Ovary (tissue), 10 donors: ENCODE measurements at places on chromosomes 5 and 9. TPM values are rescaled to one million over a fixed set of nuclear protein-coding genes. Genes with fewer than 3 reads are reported as not detected.

GRCh38 chr9:125994066-125994943 is 247.1 kb downstream of the PBX3 start:
- no peaks in the 10 kb centered on the region for H3K4me1 ChIP-seq
- no peaks in the 10 kb centered on the region for H3K27me3 ChIP-seq
- H3K27ac ChIP-seq = no peak overlapping the region
- no peak for DNase-seq

DNA sequence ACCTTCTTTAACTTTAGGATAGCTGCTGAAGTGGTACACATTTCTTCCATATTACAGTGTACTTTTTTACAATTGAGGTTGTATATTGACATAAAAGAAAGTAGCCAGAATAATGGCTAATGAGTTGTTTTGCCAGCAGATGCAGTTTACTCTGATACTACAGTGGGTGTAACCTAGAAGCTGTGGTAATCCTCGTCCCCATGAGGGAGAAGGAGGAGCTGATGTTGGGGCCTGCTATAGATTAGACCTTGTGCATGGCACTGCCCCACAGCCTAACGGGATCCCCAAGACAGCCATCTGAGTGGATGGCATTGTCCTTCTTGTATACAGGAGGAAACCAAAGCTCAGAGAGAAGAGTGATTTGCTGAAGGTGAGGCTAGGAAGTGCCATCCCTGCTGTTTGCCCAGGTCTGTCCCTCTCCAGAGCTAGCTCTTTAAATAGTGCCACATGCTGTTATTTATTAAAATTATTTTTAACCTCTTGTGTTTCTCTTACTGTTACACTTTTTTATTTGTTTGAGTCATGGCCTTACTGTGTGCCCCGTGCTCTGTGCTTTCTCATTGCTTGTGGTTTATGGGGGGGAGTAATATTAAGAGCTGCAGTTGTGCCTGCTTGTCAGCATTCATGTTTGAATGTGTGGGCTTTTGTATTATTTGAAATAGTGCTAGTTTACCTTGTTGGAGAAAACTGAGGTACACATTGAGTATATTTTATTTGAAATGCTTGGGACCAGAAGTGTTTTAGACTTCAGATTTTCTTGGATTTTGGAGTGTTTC is 65.3 kb downstream of the ICE1 start:
- no peak overlapping the region for H3K27ac ChIP-seq
- DNase-seq = no peak
- H3K4me3 ChIP-seq = no peak overlapping the region
- H3K27me3 ChIP-seq = no peaks in the 10 kb centered on the region
- H3K36me3 ChIP-seq = no peaks in the 10 kb centered on the region

GRCh38 chr5:83026930-83027687 is 50.1 kb downstream of the TMEM167A start:
- H3K4me1 ChIP-seq = no peaks in the 10 kb centered on the region
- no peak overlapping the region for H3K4me3 ChIP-seq
- no peaks in the 10 kb centered on the region for H3K27me3 ChIP-seq
- DNase-seq = no peak

- no peak for DNase-seq
- no peak overlapping the region for H3K4me3 ChIP-seq
- peaks cover 5% of the 10 kb centered on the region for H3K4me1 ChIP-seq
- H3K27ac ChIP-seq = no peak overlapping the region
- H3K36me3 ChIP-seq = no peaks in the 10 kb centered on the region
Observed at GRCh38 chr9:109972026-109972882, 192.3 kb downstream of the PALM2AKAP2 start.

DNA sequence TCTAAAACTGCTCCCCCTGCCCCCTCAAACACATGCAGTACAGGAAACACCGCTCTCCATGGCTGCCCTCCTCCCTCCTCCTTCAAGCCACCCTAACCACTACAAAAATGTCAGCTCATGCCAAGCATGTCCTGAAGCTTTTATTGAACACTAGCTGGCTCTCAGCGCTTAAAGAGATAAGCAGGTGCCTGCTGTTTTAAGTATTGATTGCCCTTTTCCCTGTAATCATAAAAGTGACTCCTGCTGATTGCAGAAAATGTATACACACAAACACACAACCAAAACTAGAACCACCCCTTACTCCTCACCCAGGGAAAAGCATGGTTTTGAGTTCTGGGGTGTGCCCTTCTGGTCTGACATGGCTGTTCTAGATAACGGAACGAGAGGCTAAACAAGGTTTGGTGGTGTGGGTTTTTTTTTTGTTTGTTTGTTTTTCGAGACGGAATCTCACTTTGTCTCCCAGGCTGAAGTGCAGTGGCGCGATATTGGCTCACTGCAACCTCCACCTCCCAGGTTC is 3.7 kb upstream of the UCK1 start:
- H3K36me3 ChIP-seq = no peaks in the 10 kb centered on the region
- peaks cover 7% of the 10 kb centered on the region for H3K4me1 ChIP-seq
- no peak overlapping the region for H3K27ac ChIP-seq

- H3K4me3 ChIP-seq = no peak overlapping the region
- H3K4me1 ChIP-seq = no peaks in the 10 kb centered on the region
- H3K27ac ChIP-seq = no peak overlapping the region
Observed at GRCh38 chr9:71250581-71250980, 129.2 kb upstream of the TRPM3 start.

DNA sequence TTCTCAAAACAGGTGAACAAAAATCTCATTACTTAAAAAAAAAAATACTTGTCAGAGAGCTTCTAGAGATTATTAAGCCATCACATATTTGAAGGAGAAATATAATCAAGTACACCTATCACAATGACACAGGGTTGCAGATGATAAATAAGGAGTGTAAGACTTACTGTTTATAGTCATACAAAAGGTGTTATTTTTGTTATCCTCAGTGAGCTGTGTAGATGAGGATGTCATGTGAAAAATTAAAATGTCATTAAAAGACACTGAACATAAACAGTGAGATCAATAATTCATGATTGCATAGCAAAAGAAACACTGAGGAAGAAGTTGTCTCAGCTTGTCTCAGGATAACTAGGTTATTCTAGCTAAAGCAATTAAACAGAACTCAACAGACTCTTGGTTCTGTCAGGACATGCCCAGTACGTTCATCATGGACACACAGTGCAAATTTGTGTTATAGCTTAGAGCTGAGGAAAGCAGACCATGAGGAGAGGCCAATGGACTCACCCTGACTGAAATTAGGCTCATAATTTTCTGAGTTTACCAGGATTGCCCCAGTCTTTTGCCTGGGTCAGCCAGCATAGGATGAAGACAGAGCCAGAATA is 1162.6 kb upstream of the C9orf72 start:
- no peaks in the 10 kb centered on the region for H3K27me3 ChIP-seq
- H3K27ac ChIP-seq = no peak overlapping the region
- H3K36me3 ChIP-seq = no peaks in the 10 kb centered on the region
- H3K4me3 ChIP-seq = no peak overlapping the region
- DNase-seq = no peak

- H3K27ac ChIP-seq = no peak overlapping the region
- H3K4me1 ChIP-seq = no peaks in the 10 kb centered on the region
- H3K36me3 ChIP-seq = no peaks in the 10 kb centered on the region
- DNase-seq = no peak
- no peaks in the 10 kb centered on the region for H3K27me3 ChIP-seq
Observed at GRCh38 chr9:10855847-10856246, 243.0 kb upstream of the PTPRD start.

GRCh38 chr5:179228341-179229121 is 116.7 kb downstream of the ADAMTS2 start:
- H3K27ac ChIP-seq = no peak overlapping the region
- no peaks in the 10 kb centered on the region for H3K36me3 ChIP-seq
- no peak overlapping the region for H3K4me3 ChIP-seq
- H3K27me3 ChIP-seq = no peaks in the 10 kb centered on the region

DNA sequence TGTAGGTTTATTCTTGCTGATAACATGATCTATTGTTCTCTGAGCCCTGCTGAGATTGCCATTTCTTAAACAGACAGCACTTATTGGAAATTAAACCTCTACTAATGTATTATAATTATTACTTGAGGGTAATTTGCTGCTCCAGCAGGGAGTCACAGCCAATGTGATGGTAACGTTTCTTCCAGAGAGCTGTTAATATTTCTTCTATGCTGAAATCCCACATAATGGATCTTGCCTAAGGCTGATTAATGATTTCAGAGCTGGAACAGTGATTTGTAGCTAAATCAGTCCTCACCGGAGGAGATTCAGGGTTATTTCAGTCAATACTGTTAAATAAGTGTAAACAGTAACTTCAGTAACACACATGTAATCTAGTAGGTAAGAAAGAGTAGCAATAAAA is 170.1 kb downstream of the CDH12 start:
- DNase-seq = no peak
- no peak overlapping the region for H3K4me3 ChIP-seq
- no peak overlapping the region for H3K27ac ChIP-seq
- no peaks in the 10 kb centered on the region for H3K27me3 ChIP-seq

- H3K27ac ChIP-seq = no peak overlapping the region
- no peaks in the 10 kb centered on the region for H3K27me3 ChIP-seq
- H3K4me3 ChIP-seq = no peak overlapping the region
- DNase-seq = peak; percentile 46
Observed at GRCh38 chr9:120386390-120387131, 193.4 kb downstream of the CDK5RAP2 start.

DNA sequence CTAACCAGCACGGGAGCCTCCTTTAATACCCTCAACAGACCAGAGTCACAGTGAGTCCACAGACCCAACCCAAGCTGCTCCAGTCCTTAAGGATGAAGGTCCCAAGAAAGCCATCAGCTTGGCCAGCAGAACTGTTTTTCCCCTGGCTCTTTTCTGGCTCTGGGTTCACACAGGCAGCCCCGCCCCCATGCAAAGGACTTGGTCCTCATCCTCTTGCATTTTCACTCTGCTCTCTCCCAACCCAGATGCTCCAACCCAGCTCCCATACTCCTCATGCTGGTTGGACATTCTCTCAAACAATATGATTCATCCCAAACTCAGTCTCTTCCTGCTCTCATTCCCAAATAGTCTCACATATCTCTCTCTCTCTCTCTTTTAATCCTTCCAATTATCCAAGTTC is 74.2 kb upstream of the SPOCK1 start:
- H3K27ac ChIP-seq = no peak overlapping the region
- H3K27me3 ChIP-seq = no peaks in the 10 kb centered on the region
- H3K36me3 ChIP-seq = no peaks in the 10 kb centered on the region
- no peak for DNase-seq
- no peak overlapping the region for H3K4me3 ChIP-seq
- H3K4me1 ChIP-seq = no peaks in the 10 kb centered on the region

GRCh38 chr9:20322212-20322611 is 300.1 kb downstream of the MLLT3 start:
- no peak overlapping the region for H3K27ac ChIP-seq
- H3K4me1 ChIP-seq = no peaks in the 10 kb centered on the region
- DNase-seq = no peak
- no peaks in the 10 kb centered on the region for H3K36me3 ChIP-seq
- H3K27me3 ChIP-seq = no peaks in the 10 kb centered on the region
- H3K4me3 ChIP-seq = no peak overlapping the region

- peaks cover 9% of the 10 kb centered on the region for H3K4me1 ChIP-seq
- H3K27ac ChIP-seq = no peak overlapping the region
- H3K27me3 ChIP-seq = no peaks in the 10 kb centered on the region
- H3K4me3 ChIP-seq = no peak overlapping the region
- no peaks in the 10 kb centered on the region for H3K36me3 ChIP-seq
Observed at GRCh38 chr5:74105126-74105780, 479.3 kb downstream of the ARHGEF28 start.

DNA sequence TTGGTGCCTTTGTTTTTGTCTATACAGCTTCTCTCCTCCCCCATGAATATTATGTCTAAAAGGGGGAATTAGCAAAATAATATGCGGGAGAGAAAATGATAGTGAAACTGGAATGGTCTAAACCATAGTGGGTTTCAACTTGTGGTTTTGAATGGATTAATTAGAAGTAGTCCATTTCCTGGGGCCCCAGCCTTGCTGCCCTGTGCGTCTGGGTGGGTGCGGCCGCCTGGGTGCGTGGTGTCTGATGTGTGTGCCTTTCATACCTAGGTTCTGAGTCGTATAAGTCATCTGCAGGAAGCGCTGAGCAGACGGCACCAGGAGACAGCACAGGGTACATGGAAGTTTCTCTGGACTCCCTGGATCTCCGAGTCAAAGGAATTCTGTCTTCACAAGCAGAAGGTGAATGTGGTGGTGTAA is 120.0 kb upstream of the CACNA1B start:
- no peaks in the 10 kb centered on the region for H3K36me3 ChIP-seq
- H3K4me1 ChIP-seq = peaks cover 14% of the 10 kb centered on the region
- H3K4me3 ChIP-seq = no peak overlapping the region
- no peaks in the 10 kb centered on the region for H3K27me3 ChIP-seq
- DNase-seq = no peak

DNA sequence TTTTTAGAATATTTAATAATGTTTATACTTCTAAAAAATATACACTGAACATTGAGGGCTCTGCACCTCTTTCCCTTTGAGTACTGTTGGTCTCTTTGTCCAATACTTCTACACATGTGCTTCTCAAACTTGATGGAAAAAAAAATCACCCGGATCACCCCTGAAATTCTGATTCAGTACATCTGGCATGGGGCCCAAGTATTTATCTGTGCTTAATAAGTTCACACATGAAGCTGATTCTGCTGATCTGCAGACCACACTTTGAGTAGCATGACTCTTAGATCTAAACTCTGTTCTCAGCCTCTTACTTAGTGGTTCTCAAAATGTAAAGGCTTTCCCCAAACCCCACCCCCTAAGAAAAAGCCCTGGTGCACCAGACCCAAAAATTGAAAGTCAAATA is 12.0 kb downstream of the RUSC2 start:
- no peaks in the 10 kb centered on the region for H3K36me3 ChIP-seq
- no peak for DNase-seq
- no peak overlapping the region for H3K4me3 ChIP-seq
- no peak overlapping the region for H3K27ac ChIP-seq

DNA sequence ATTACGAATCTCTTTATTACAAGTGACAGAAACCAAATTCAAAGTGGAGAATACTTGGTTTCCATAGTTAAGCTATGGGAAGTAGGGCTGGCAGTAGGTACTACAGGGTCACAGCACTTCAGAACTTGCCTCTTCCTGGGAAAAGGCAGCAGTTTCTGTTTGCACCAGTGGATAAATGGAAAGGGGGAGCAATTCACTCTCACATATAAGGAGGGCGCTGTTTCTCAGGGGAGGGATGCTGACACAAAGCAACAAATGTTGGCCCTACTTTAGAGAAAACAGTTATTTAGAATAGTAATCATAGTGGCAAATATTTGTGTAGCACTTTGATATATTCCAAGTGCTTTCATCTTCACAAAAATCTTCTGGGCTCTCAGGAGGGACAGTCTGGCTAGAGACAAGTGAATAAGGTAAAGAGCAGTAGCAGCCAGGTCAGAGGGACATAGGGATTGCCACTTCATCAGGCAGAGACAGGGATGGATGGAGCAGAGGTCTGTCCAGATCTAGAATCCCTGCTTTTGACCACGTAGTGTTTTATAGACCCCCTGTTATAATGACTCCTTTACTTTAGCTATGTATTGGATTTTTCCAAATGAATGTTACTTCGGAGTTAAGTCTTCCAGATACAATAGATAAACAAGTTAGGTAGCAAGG is 554.8 kb upstream of the SGCD start:
- H3K36me3 ChIP-seq = no peaks in the 10 kb centered on the region
- H3K27ac ChIP-seq = no peak overlapping the region
- H3K4me1 ChIP-seq = no peaks in the 10 kb centered on the region

Gene LURAP1L
- 4.3 TPM for total RNA-seq

Gene INSL4
- not detected for total RNA-seq

Gene DRD1
- total RNA-seq = 0.15 TPM

Gene LRRC14B
- not detected for total RNA-seq

Gene ECPAS
- total RNA-seq = 90.5 TPM

Gene CACFD1
- total RNA-seq = 11.5 TPM
